Activated CD4-positive, CD25-positive, alpha-beta regulatory T cell (primary cell): ENCODE measurements at places on chromosomes 5 and 9.

GRCh38 chr5:150137168-150137957 lies 18.3 kb downstream of the PDGFRB start:
- no peak for DNase-seq

DNA sequence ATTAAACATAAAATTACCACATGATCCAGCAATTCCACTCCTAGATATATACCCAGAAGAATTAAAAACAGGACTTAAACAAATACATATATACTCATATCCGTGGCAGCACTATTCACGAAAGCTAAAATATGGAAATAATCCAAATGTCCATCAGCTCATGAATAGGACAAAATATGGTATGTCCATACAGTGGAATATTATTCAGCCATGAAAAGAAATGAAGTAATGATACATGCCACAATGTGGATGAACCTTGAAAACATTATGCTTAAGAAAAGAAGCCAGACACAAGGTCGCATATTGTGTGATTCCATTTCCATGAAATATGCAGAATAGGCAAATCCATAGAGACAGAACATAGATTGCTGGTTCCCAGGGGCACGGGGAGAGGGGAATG lies 24.8 kb upstream of the AFAP1L1 start:
- no peak for DNase-seq

DNA sequence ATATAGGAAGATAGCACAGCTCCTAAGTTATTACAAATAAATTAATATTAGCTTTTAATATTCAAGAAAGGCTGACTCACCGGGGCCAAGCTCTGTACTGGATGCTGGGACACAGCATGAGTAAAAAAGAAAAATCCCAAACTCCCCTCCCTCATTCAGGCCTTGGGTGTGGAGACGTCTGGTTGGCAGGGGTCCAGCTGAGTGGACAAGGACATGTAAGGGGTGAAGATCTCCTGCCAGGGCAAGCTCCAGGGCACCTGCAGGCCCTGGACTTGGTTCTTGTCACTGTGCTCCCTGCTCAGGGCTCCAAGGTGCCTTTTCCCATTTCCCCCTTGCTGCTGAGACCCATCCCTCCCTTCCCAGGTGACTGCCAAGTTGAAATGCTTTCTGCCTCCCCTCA lies 388.5 kb downstream of the ENC1 start:
- no peak for DNase-seq

DNA sequence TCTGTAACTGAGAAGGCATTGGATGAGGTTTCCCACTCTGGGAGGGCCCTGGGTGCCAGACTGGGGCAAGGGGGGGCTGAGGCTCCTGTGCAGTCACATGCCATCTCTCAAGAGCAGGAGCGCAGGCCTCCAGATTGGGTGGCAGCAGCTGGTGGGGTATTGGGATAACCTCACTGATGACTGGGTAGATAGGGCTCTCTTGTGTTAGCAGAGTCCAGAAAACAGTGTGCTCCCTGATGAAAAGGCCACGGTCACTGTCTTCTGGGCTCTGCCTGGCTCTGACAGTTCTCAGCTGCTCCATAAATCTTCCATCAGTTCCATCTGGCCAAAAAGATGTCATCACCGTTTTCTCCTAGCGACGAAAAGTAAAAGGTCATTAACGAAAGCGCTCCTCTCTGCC lies 21.8 kb upstream of the NKX2-5 start:
- no peak for DNase-seq

DNA sequence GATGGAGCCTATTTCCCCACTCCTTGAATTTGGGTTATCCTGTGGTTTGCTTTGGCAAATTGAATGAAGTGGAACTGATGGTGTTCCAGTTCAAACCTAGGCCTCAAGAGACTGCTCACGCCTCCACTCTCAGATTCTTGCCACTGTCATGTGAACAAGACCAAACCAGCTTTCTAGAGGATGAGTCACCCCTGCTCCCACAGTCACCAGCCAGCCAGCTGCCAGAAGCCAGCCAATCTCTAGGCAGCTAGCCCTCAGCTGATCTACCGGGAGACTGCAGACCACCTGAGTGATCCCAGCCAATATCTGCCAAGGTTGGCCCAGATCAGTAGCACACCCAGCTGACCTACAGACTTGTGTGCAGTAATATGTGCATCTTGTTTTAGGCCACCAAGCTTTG lies 300.6 kb downstream of the TMEM38B start:
- DNase-seq, result no peak

- no peak for DNase-seq
These were observed 557.0 kb downstream of the TLE1 start for GRCh38 chr9:81132318-81132717.

DNA sequence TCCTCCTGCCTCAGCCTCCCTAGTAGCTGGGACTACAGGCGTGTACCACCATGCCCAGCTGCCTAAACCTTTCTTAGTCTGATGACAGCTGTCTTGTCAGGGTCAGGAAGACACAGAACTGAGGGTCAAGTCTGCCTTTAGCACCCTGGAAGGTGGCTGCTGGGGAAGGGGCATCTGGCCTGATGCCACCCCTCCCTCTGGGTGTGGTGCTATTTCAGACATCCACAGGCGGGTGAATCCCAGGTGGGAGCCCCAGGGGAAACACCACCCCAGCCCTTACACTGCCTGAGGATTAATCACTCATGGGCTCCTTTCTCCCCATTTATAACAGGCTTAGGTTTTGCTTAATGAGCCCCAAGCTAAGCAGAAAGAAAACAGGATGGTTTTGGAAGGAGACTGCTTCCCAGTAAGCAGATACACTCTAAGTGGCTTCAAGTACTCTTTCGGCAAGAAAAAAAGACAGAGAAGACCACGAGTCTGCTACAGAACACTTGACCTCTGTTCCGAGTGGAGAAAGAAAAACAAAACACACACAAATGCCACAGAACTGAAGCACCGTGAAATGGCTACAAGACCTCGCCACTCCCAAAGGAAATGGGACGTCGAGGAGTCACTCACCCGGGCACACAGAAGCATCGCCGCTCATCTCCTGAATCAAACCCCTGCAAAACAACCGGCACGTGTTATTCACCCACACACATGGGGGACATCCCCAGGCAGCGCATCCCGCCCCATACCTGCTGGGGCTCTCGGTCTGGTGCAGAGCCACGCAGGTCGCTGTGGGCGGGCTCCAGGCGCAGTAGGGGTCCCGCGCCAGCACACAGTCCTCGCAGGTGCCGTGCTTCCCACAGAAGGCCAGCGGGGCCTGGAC lies 62.4 kb downstream of the SECISBP2 start:
- no peak for DNase-seq

DNA sequence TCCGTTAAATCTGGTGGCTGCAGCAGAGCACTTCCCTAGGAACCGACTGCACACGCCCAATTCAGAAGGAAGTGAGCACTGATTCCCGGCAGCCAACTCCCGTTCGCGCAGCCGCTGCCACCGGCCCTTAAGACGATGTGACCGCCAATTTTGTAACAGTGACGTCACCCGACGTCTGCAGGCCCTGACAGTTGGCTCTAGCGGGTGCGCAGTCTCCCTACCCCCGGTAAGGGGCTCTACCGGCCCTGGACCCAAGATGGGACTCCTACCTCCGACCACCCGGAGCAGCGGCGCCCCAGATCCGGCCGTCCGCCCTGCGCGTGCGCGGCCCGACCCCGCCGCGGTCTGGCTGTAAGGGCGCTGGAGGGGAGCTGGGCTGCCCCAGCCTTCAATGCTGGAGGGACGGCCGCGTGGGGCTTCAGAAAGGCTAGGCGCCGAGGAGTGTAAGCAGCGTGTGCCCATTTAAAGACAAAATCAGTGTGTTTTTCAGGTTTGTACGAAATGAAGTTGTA lies 19.1 kb downstream of the DNAJA1 start:
- no peak for DNase-seq

GRCh38 chr5:113527746-113528145 lies 14.3 kb downstream of the YTHDC2 start:
- no peak for DNase-seq

GRCh38 chr9:17480966-17481365 lies 97.9 kb upstream of the SH3GL2 start:
- no peak for DNase-seq

GRCh38 chr5:80755626-80756025 lies 100.8 kb upstream of the DHFR start:
- DNase-seq, result no peak
